ENCODE measurements at places on chromosomes 2 and 18.

DNA sequence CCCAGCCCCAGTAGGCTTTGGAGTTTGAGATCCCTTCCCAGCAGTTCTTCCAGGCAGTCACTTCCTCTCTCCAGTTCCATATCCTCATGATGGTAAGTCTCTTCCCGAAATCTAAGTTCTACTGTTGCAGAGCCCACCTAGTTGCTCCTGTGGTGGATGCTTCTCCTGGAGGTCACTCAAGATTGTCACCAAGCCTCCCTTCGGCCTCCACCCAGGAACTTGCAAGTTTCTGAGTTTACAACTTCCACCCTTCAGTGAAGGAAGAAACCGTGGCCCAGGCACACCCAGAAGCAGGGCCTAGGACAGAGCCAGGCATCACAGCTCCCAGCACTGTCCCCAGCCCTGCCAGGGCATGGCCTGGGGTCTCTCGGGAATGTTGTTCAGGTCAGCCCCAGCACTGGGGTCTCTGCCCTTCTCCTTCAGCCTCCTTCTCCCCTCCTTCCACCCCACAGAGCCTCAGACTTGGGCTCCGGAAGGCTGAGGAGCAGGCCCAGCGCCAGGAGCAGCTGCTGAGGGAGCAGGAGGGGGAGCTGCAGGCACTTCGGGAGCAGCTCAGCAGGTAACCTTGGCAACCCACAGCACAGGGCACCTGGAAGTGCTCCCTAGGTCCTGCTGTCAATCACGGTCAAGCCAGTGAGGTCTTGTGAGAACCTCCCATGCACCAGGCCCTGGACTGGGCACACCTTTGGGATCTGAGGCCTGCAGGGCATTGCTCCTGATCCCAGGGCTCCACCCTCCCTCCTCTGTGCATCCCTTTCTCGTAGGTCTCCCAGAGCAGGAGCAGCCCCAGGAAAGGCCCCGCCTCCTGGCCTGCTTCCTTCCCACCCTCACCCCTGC lies 7.1 kb downstream of the RUFY4 start:
- no peak for DNase-seq

- peak; percentile 20 for DNase-seq
These were observed 124.3 kb downstream of the ICOS start for GRCh38 chr2:204060841-204061240.

DNA sequence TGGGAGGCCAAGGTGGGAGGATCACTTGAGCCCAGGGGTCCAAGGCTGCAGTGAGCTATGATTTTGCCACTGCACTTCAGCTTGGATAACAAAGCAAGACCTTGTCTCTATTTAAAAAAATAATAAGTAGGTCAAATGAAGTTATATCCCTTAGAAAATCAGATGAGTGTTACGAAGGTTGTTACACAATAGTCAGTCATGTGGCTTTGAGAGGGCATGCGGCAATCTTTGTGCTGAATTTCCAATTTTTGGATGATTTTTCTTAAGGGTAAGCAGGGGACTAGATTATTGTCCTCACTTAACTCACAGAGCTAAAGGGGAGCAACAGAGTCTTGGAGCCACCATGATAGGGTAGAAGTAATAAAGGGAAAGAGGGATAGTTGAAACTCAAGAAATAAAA lies 71.8 kb downstream of the B3GNT2 start:
- no peak for DNase-seq

DNA sequence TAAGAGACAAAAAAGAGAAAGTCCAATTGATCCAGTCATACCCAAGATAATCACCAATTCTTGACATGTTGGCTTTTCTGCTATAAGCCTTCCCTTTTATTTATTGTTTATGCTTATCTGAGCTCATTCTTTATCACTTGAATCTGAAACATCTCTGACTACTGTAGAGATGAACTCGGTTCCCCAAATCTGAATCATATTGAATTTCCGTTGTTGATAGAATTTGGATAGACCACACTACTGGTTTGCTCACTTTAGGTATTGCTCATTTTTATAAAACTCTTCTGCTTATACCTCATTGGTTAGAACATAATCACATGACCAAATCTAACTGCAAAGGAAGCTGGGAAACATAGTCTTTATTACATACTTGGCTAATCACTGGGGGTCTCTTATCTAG lies 236.9 kb downstream of the TRIB2 start:
- no peak for DNase-seq

DNA sequence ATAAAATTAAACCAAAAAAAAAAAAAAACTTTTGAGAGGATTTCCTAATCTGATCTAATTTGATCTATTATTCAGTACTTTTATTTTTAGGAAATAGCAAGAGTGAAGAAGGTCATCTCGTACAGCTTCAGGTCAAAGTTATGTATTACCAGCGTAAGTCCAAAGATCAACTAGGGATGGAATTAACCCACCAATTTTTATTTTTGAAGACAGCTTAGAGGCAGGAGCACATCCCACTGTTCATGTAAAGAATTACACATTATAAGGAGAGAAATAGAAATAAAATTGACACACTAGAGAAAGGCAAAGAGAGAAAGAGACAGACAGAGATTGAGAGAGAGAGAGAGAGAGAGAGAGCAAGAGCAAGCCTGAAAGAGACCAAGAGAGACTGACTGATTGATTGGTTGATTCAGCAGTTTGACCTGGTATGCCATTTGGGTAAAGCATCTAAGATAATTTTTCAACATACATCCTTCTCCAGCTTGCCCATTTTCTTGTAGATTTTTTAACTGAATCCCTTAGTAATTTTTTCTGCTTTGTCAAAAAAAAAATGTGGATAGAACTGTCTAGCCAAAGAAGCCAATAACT lies 25.1 kb downstream of the DOCK10 start:
- DNase-seq: no peak

All from D341Med (cell line).